ENCODE measurements at places on chromosomes 7 and 10.

DNA sequence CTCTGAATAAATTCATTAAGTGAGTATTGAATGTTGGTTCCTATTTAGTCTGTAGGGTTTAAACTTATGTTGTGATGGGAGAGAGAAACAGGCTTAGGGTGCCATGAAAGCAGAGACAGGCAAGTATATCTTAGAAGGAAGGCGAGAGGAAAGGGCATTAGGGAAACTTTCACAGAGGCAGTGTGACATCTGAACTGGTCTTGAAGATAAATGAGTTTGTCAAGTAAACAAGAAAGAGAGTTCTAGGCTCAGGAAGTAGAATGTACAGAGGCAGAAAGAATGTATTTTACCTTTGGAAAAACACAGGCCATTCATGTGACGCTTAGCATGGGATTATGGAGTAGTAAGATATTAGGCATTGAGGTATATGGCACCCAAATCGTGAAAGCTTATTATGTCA is 34.5 kb downstream of the GLCCI1 start:
- DNase-seq: no peak

- no peak for DNase-seq
Observed at GRCh38 chr10:7519351-7519750, 108.5 kb upstream of the SFMBT2 start.

- no peak for DNase-seq
Observed at GRCh38 chr10:1963341-1963740, 226.0 kb upstream of the ADARB2 start.

DNA sequence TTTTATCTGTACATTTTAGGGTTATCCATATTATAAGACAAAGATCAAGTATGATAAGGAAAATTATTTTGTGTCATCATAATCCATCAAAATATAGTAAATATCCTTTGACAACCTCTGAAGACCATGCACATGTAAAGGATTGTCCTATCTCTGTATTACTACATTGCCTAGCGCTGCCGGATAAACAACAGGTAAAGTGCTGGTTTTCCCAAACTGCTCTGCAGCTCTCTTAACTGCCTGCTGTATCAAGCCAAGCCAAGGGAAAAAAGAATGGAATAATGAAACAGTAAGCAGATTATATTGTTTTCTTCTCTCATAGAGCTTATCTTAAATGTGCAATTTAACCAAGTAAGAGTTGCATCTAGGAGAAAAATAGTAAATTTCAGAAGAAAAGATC is 70.8 kb downstream of the PTF1A start:
- no peak for DNase-seq

- no peak for DNase-seq
Observed at GRCh38 chr7:66517212-66517909, 111.3 kb upstream of the KCTD7 start.

DNA sequence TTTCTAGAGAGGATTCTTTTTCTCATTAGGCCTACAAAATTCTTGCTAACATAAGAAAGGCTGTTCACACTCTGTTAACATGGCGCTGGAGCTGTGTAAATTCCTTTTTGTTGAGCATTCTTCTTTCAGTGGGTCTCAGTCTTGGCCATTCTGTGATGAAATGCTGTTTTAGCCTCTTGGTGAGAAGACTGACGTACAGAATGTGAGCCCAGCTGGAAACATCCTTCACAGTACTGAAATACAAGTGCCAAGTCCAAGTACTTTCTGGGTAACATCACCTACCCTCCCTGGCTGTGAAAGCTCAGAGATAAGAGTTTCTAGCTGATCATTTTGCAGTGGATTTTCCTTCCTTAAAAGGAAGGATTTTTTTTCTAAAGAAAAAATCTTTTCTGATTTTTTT is 231.8 kb downstream of the AHR start:
- DNase-seq: no peak

DNA sequence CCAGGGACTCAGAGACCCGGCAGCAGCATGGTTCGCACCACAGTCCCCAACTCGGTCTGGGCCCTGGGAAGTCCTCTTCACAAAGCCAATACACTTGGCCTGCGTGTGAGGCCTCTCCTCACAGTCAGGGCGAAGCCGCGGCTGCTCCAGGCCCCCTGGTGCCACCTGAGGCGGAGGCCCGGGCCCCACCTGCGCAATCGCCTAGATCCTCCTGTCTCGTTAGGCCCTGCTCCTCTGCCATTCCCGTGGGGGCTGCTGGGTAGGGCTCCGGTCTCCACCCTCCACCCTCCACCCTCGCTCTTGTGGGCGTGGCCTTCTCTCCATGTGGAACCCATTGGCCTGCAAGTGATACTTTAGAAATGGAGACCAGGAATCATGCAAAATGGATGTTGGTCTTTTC is 553.3 kb downstream of the INHBA start:
- DNase-seq: no peak

DNA sequence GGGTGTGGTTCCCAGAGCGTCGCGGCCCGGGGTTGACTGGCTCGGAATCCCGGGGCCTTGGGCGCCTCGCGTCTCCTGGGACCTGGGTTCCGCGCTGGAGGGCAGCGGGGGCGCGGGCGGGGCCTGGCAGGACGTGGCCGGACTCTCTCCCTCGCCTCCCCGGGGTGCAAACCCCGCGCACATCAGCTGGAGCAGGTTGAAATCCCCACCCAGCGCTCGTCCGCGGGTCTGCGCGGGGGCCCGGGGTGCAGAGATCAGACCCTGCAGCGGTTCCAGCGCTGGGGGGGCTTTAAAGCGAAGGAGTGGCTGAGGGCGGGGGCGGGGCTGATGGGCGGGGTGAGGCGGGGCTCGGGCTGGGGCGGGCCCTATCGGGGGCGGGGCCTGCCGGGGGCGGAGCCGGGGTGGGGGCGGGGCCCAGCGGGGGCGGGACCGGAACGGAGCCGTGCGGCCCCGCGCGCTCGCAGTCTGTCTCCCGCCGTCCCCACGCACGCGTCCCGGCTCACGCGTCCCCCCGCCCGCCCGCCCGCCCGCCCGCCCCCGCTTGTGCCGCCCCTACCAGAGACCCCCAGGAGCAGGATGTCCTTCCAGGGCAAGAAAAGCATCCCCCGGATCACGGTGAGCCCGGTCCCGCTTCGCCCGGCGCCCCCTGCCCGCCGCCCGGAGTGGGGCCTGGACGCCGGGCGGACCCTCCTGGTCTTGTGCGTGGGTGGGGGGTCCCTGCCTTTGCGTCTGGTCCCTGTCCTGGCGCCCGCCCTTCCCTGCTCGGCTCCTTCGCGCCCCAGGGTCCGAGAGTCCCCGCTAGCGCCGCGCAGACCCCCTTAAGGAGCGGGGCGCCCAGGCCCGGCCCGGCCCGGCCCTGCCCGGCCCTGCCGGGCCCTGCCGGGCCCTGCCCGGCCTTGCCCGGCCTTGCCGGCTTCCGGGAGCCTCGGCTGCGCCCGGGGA is at the start of gene DPYSL4:
Gene DPYSL4 (plus strand): TSS at position 461 of the 942 bp plus-strand sequence. CDS start 116 bp downstream, at position 577.
- no peak for DNase-seq

DNA sequence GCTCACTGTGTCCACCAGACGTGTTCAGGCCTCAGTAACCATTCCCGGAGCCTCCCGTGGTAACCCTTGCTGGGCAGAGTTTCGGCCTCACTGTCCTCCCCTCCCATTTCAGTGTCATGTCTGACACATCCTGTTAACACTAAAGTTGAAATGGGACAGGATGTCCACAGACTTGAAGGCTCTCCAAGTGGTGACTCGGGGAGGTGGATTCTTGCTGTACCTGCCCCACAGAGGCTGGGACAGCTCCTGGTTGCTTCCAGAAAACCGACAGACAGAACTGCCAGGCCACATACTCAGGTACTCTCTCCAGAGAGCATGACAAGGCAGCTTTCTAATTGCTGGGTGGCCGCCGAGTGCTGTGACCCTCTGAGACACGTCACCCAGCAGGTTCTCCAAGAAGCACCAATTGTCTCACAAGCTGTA is 17.9 kb upstream of the CYTH3 start:
- no peak for DNase-seq

- no peak for DNase-seq
Observed at GRCh38 chr10:133262696-133263095, 14.0 kb downstream of the ADAM8 start.

GRCh38 chr10:129033790-129034272 is 433.2 kb upstream of the MGMT start:
- no peak for DNase-seq

DNA sequence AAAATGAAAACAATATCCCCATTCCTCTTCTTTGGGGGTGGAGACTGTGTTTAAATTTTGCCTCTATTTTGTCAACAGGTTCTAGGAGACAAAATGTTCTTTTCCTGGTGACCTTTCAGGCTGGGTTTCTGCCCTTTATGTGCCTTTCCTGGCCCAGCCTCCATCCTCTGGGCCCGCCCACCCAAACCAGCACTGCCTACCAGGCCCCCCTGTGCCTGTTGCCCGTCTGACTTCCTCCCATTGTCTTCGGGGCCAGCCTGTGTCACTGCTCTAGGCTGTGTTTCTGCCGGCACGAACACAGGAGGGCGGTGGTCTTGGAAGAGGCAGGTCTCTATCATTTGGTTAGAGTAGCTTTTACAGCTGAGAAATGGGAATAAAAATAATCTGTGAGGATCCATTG is 13.9 kb downstream of the TSPAN14 start:
- DNase-seq: peak; percentile 70

- no peak for DNase-seq
Observed at GRCh38 chr10:16063350-16063749, 203.0 kb upstream of the MINDY3 start.

DNA sequence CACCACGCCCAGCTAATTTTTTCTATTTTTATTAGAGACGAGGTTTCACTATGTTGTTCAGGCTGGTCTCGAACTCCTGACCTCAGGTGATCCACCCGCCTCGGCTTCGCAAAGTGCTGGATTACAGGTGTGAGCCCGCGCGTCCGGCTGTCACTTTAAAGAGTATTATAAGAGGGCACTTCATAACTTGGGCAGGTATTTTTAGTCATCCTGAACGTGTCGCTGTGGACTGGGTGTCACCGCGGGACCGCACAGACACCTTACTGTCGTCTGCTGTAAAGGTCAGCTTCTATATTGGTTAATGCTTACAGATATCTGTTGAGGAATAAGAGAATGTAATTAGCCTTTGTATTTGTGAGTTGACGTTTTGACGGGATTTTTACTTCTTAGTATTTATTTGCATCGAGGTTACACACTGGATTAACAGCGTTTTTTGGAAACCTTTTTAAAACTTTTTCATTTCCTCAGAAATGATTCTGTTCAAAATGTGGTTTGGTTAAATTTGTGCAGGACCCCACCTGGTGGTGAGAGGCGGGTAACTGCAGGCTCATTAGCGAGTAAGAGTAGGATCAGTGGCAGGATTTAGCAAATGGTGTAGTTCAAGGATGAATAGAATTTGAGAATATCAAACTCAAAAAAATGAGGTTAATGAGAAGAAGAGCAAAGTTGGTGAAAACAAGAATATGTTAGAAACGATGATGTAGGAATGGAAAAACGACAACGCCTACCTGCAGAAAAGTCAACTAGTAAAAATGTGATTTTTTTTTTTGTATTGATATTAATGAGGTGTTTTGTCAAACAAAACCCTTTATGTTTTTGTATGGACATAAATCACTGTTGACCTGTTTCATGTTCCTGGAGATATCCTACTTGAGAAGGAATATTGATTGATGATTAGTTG is 3.2 kb downstream of the DNAJB6 start:
- DNase-seq: peak; percentile 74

- no peak for DNase-seq
Observed at GRCh38 chr7:2596464-2597272, 35.1 kb upstream of the TTYH3 start.

DNA sequence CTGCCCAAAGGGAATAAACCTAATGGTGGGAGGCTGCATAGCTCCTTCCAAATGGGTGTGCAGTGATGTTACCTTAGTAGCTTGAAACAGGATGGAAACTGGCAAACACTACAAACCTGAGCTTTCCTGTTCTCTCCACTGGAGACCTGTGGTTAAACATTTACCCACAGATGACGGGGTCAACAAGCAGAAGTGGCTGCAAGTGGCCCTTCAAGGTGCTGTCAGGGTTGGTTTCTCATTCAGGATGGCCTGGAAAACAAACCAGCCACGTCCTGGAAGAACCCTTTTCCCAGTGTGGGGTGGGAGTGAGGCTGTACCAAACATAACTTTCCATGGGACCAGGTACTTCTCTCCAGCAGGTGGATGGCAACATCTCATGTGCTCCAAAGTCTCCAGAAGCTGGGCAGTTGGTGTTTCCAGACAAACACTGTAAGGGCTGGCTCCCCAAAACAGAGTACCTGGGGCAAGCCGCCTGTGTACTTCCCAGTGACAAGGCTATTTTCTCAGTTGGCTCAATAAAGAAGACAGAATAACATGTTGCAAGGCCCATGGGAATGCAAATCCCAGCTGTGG is 67.5 kb downstream of the DNAJB9 start:
- no peak for DNase-seq

- DNase-seq: peak; percentile 81
Observed at GRCh38 chr7:130893441-130893894, 159.5 kb upstream of the KLF14 start.

DNA sequence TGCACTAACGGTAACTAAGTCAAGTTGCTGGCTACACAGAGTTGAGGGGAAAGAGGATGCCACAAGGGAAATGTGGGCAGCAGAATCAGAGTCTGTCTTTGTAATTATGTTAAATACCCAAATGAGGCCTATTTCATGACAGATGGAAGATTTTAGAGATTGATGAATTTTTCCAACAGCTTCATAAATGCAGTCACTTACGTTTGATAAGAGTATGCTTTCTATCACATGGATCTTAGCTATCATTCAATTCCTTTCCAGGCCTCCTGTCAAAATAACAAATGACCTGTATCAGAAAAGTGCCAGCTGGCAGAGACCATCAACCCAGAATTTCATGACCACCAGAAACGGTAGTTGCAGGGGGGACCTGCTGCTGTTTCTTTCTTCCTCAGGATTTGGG is 148.4 kb upstream of the PLPP4 start:
- no peak for DNase-seq

GRCh38 chr10:127812041-127812440 is 75.1 kb downstream of the FOXI2 start:
- no peak for DNase-seq

GRCh38 chr7:23247603-23248335 is 1.2 kb downstream of the GPNMB start:
- peak; percentile 85 for DNase-seq

- DNase-seq: peak; percentile 93
Observed at GRCh38 chr7:28685644-28686417, 272.3 kb downstream of the TRIL start.

All from suppressor macrophage (primary cell).